Fibroblast of villous mesenchyme (primary cell): ENCODE measurements at places on chromosomes 2 and 18. TPM values are rescaled to one million over a fixed set of nuclear protein-coding genes. Genes with fewer than 3 reads are reported as not detected.

The SIX3 gene
- not detected in 2 replicates for total RNA-seq

The CHRND gene
- total RNA-seq: not detected in 2 replicates

The CAVIN2 gene
- total RNA-seq: 8.4 and 21.6 TPM in 2 replicates

The MAB21L4 gene
- total RNA-seq: not detected in 2 replicates

The MYCN gene
- under 0.01 and 0.32 TPM in 2 replicates for total RNA-seq
